NAMALWA (cell line): ENCODE measurements at places on chromosomes 12 and 14.

- DNase-seq, result no peak
Measured at GRCh38 chr12:54612225-54612750, 22.4 kb downstream of the LACRT start.

- DNase-seq, result peak; percentile 79
Measured at GRCh38 chr14:106586098-106586704, 1059.8 kb downstream of the TMEM121 start.

DNA sequence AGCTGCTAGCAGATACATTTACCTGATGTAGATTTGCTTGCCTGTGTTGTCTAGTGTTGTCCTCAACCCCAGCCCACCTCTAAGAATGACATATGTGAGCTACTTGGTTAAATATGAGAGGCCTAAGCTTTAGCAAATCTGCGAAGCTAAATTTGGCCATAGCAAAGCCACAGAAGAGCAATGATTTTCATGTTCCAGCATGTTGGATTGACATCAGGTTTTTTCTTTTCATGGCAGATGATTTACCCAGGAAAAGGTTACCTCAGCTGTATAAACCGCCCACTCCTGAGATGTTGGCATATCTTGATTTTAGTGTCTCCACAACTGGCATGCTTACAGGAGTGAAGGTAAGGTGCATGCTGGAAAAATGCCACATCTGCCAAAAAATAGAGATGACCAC is 36.4 kb upstream of the ATF1 start:
- DNase-seq, result no peak

GRCh38 chr12:88501972-88502938 is 78.0 kb downstream of the KITLG start:
- DNase-seq, result no peak

- DNase-seq, result no peak
Measured at GRCh38 chr14:100589760-100590469, 2.7 kb upstream of the BEGAIN start.

- no peak for DNase-seq
Measured at GRCh38 chr12:55934773-55935172, 3.8 kb downstream of the DGKA start.

GRCh38 chr12:107759410-107759809 is 1.5 kb downstream of the PRDM4 start:
- peak; percentile 36 for DNase-seq

GRCh38 chr12:16076557-16076956 is 165.4 kb downstream of the DERA start:
- DNase-seq, result peak; percentile 64

- DNase-seq, result no peak
Measured at GRCh38 chr12:128079-128478, 61.5 kb downstream of the IQSEC3 start.

- no peak for DNase-seq
Measured at GRCh38 chr14:84197704-84198103, 1332.2 kb upstream of the FLRT2 start.

DNA sequence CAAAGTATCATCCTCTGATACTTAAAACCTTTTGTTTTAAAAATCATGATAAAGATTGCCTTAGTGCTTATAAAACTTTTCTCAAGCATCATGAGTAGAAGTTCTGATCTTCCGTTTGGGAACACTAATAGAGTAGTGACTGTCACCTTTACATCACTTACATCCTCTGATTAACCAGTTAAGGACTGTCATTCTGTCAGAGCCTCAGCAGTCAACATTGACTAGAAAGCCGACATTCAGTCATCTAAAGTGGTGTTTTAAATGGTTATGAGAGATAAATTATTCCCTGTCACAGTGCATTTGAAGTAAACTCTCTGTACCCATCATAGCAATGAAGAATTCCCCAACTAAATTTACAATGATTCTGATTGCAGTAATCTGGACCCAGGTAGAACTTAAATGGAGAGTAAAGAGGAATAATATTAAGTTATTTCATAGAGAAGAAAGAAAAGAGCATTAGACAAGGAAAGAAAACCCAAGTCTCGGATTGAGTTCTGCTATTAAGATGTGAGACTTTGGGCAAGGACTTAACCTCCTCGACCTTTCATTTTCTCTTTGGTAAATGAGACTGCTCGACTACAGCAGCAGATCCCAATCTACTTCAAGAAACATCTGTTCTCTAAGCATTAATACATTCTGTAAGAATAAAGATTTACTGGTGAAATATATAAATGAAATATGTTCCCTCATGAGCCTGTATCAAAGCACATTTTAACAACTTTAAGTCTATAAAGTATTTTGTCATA is 563.9 kb upstream of the LMO3 start:
- no peak for DNase-seq

DNA sequence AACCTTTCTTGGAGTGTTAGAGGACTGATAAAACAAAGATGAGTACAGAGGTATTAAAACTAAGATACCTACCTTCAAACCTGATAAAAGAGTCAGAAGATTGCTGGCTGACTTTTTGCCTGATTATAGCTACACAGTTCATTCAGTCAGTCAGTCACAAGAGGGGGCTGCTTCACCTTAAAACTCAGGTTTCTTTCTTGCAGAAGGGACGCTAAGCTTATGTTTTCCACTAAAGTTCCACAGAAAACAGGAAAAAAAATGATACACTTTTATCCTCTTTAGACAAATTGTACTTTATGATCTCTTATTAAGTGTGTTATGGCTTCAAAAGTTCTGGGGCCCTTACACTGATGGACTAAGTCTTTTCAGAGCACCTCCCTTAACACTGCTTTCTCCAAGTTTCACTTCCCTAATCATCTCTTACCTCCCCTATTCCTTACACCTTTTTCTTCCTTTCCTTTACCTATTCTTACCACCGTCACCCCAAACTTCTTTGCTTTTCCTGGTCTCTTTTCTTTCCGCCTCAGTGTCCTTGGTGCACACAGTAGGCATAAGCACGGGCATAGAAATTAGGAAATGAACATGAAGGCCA is 448.7 kb upstream of the OR4E1 start:
- DNase-seq, result peak; percentile 62

- no peak for DNase-seq
Measured at GRCh38 chr12:129279771-129280170, 426.5 kb downstream of the GLT1D1 start.

DNA sequence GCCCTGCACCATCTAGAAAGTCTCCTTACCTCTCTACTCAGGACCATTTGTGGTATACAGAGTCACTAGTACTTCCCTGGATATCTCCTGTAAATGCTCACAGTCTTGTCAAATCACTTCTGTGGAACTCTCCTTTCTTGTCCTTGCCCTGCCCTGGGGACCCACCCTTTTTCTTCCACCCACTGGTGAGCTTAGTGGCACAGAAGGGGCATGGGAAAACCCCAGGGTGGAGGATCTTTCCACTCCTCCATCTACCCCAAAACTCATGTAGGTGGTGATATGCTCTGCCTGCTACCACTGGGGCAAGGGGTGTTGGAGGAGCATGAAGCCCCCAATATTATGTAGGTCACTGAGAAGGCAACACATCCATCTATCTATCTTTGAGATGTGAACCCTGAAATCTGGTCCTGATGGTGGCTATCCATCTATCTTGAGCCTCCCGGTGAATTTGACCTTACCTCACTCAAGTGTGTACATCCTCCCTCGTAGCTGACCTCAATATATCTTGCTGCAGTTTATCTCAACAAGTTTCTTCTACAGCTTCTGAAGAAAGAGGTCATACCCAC is 943 bp downstream of the TESPA1 start:
- DNase-seq, result no peak

GRCh38 chr14:105419195-105420091 is at the start of gene MTA1:
Gene MTA1 (plus strand): TSS chr14:105419827. CDS start chr14:105420036, 209 bp downstream.
- peak; percentile 39 for DNase-seq

- DNase-seq, result no peak
Measured at GRCh38 chr12:93169536-93169935, 208.2 kb upstream of the NUDT4 start.

DNA sequence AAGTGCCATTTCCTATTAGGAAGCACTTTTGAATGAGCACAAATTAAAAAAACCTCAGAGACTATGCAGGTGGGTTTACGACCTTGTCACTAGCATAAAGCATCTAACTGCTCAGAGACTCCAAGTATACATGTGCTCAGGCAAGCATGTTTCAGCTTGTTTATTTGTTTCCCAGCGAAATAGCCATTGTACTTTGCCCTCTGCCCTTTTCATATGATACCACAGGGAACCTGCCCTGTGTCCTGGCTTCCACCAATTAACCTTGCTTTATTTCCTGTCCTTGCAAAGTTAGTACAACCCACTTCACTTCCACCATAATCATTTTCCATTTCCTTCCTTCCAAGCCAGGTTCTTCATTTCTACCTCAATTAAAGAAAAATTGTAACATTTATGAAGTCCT is 194.9 kb downstream of the DUSP6 start:
- no peak for DNase-seq

- no peak for DNase-seq
Measured at GRCh38 chr12:90510948-90511347, 444.0 kb downstream of the CCER1 start.

DNA sequence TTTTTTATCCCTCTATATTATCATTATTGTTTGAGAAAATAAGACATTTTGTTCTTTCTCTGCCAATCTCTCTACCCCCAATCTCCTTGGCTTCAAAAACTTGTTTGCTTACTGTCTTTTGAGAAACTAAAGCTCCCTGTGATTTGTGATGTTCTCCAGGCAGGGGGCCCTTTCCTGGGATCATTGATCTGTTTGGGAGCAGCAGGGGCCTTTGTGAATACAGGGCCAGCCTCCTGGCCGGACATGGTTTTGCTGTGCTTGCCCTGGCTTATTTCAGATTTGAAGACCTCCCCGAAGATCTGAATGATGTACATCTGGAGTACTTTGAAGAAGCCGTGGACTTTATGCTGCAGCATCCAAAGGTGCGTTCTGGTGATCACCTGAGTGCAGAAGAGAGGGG is 4.5 kb downstream of the ACOT6 start:
- DNase-seq, result no peak

DNA sequence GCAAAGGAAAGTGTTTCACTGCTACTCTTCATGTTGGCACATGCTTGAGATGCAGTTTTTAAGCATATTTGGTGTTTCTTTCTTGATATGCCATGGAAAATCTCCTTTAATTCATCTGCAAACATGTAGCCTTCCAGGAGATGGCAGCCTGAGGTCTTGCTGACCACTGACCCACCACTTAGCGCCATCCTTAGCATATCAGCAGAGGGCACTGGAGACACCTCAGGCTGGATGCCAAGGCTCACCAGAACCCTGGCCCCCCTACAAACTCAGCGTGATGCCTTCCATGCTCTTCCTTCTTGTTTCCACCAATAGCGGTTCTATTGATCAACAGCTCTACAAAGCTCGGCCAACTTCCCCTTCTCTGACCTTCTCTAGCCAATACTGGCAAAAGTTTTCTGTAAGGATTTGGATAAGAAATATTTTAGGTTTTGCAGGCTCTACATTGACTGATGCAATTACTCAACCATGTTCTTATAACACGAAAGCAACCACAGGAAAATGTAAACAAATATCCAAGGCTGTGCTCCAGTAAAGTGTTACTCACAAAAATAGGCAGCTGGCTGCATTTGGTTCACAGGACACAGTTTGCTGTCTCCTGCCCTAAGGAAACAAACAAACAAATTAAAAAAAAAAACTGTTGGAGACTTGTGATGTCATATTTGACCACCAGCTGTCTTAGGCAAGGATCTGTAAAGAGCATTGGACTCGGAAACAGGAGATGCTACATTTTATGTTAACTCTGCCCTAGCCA is 209.7 kb downstream of the SLC15A4 start:
- no peak for DNase-seq

- DNase-seq, result no peak
Measured at GRCh38 chr12:95497031-95497430, 23.1 kb downstream of the METAP2 start.

DNA sequence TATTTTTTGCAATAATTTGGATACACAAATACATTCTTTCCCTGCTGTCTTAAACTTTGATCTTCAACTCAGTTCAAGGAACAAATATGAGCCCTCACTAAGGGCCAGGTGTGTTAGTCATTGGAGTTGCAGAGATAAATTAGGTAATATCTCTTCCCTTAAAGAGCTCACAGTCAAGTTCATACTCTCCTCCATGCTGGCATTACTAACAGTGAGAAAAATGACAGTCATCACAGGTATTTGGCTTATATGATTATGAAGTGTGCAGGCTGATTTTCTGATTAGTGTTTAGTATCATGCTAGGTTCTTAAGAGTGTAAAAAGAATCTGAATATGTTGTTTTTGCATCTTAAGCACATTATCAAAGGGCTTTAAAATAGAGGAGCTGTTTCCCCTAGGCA is 594.7 kb downstream of the CCER1 start:
- DNase-seq, result no peak

DNA sequence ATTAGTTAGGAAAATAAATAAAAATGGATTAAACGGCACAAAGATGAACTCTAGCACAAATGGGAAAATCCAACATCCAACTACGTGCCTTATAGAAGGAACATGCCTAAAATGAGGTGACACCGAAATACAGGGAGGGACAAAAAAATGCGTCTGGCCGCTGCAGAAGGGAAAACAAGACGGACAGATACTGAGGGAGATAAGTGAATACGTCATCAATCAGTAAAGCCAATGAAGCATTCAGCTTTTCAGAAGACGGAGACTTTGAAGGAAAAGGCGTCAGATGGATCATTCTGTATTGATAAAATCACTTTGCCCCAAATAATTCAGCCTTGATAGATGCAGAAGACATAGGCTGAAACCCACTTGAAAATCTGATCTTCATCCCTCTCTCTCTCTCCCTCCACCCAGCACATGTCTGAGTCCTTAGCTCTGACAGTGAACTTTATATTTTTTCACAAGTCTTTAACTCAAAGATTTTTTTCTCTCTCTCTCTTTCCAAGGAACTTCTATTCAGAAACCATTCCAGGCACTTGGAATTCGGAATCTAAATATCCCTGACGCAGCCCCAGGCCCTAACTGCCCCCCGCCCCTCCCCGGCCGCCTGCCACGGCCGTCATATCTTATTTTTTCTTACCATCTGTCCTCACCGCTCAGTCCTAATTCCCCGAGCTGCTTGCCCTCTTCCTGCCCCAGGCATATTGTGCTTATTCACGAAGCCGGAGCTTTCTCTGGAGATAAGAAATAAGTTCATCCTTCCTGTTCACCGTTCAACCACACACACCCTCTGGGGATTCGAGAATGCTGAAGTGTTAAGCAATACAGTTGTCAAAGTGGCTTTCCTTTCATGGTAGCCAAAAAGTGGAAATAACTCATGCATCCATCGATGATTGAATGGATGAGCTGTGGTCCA is 35.5 kb upstream of the RFLNA start:
- no peak for DNase-seq

DNA sequence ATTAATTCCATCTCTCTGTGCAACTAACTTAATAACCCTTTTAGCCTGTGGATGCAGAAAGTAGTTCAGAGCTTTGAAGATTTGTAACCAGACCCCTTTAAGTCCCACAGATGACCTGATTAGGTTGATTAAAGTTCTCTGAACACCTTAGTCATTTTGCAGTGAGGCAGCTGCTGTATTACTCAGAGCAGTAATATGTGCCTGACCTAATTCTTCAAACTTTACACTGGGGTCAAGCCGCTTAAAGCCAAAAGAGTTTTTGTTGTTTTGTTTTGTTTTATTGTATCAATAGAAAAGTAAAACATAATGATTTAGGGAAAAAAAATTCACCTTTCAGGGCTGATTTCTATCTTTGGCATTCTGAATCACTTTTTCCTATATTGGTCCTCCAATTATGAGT is 78.6 kb upstream of the PLEKHG7 start:
- no peak for DNase-seq
